A549 treated with GW870086 at 1 μM for 4 hours (cell line): ENCODE measurements at places on chromosomes 2 and 18. TPM values are rescaled to one million over a fixed set of nuclear protein-coding genes. Genes with fewer than 3 reads are reported as not detected.

Gene OTOF
- total RNA-seq = 0.10 to 0.24 TPM (median 0.16 TPM) in 5 replicates

Gene AQP12A
- not detected in 5 replicates for total RNA-seq

Gene CDH2
- total RNA-seq = 32.4 to 50.6 TPM (median 48.5 TPM) in 5 replicates

Gene IL37
- not detected in 5 replicates for total RNA-seq

Gene MOCOS
- 2.8 to 4.6 TPM (median 4.4 TPM) in 5 replicates for total RNA-seq

Gene CCDC138
- 7.2 to 9.8 TPM (median 7.5 TPM) in 5 replicates for total RNA-seq

Gene PSMA8
- not detected in 5 replicates for total RNA-seq

Gene MOGAT1
- not detected in 5 replicates for total RNA-seq

Gene BCL2
- total RNA-seq = 0.44 to 0.66 TPM (median 0.49 TPM) in 5 replicates

Gene ERBB4
- not detected in 5 replicates for total RNA-seq

Gene ACMSD
- total RNA-seq = not detected in 5 replicates

Gene AOX1
- 3.8 to 7.2 TPM (median 4.9 TPM) in 5 replicates for total RNA-seq
